ENCODE measurements at places on chromosomes 3 and 15.

DNA sequence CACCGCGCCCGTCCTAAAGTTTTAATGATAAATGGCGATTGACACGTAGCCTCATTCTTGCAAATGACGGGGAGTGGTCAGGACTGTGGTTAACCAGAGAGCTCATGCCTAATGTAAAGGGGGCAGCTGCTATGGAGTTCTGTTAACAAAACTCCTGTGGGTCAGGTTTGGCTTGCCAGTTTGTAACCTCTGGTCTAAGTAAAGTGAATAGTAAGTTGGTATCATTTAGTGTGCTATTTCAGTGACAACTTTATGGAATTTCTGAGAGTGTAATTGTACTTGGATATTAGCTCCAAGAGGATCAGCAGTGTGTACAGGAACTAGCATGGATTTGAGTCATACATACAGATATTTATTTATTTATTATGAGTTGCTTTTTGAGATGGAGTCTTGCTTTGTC lies 87.9 kb downstream of the RGMA start:
- DNase-seq = no peak

GRCh38 chr3:100600181-100601042 lies 9.0 kb upstream of the ADGRG7 start:
- no peak for DNase-seq

DNA sequence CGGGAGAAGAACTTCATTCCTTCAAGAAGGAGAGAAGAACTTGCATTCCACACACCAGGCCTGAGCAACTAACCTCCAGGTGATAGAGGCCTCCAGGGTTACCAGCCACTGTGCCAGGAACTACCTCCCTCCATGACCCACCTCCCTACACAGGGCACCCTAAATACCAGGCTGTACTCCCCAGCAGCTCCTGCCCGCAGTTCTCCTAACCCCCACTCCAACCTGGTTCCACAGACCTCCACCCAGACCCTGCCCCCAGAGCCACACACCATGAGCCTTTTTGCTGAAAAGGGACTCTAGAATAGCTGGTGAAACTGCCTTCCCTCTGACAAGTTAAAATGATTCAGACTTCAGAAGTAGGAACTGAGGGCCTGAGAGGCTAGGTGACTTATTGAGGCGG lies 8.2 kb downstream of the IGDCC3 start:
- no peak for DNase-seq

- no peak for DNase-seq
These were observed 963.8 kb upstream of the ALCAM start for GRCh38 chr3:104402902-104403301.

DNA sequence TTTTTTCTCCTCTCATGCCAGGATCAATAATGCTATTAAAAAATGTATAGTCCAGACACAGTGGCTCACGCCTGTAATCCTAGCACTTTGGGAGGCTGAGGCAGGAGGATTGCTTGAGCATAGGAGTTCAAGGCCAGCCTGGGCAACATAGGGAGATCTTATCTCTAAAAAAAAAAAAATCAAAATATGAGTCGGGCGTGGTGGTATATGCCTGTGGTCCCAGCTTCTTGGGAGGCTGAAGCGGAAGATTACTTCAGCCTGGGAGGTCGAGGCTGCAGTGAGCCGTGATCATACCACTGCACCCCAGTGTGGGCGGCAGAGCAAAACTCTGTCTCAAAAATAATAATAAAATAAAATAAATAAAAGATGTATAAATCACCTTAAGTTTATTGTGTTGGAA lies 75.4 kb downstream of the WWTR1 start:
- DNase-seq = no peak

GRCh38 chr15:77825252-77825542 lies 192.5 kb upstream of the LINGO1 start:
- no peak for DNase-seq

DNA sequence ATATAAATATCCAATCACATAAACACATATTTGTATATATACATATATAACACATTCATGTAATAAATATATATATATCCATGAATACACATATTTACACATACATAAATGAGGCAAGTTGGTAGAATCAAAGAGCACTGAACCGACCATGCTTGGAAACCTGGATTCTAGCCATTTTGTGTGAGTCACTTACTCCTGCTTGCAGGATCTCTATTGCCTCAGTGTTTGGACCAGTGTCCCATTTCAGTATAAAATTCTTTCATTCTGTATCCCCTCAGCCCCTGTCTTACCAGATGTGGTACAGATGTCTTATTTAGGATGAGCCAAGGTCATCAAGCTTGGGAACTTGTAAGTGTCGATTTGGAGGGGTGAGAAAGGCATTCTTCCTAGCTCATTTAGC lies 391.4 kb upstream of the FRG2C start:
- DNase-seq = no peak

GRCh38 chr3:127791221-127791913 lies 30.9 kb downstream of the MGLL start:
- DNase-seq = no peak

DNA sequence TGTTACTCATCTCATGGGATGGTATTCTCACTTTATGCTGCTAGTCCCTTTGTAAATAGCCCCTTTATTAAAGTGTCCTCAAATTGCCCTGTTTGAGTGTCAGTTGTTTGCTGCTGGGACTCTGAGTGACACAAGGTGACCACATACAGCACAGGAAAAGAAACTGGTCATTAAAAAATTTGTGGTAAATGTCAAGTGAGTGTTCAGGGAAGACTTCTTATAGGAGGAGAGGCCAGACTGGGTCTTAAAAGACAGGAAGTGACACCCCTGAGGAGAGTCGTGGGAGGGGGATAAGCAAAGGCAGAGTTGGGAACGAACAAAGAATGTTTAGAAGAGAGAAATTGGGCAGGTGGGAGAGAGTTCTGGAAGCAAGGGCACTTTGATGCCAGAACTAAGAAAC lies 35.2 kb downstream of the CCR3 start:
- no peak for DNase-seq

DNA sequence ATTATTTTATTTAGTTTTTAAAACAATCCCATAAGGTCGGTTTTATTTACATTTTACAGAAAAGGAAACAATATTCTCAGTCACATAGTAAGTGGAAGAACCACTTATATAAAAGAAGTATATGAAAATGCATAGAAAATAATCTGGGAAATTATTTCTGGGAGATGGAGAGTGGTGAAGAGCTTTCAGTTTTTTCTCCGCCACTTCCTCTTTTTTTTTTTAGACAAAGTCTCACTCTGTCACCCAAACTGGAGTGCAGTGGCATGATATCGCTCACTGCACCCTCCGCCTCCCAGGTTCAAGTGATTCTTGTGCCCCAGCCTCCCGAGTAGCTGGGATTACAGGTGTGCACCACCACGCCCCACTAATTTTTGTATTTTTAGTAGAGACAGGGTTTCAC lies 21.2 kb downstream of the RAD51 start:
- DNase-seq = no peak

All from NCI-H748 treated with DMSO at 0.1 percent for 48 hours (cell line).